Heart left ventricle (tissue), 16 donors: ENCODE measurements at places on chromosomes 16 and 17. TPM values are rescaled to one million over a fixed set of nuclear protein-coding genes. Genes with fewer than 3 reads are reported as not detected.
A peak's percentile ranks its signal among the peaks of the same experiment; 100 is the strongest.

PIMREG gene
- not detected for total RNA-seq

GRCh38 chr16:89922477-89922883 is 662 bp upstream of the TUBB3 start:
- DNase-seq: peak; percentile 92
- peaks cover 28% of the 10 kb centered on the region for H3K4me1 ChIP-seq
- peak overlapping the region; percentile 58 for H3K4me3 ChIP-seq
- H3K27ac ChIP-seq: peak overlapping the region; percentile 87
- H3K36me3 ChIP-seq: no peaks in the 10 kb centered on the region

DNA sequence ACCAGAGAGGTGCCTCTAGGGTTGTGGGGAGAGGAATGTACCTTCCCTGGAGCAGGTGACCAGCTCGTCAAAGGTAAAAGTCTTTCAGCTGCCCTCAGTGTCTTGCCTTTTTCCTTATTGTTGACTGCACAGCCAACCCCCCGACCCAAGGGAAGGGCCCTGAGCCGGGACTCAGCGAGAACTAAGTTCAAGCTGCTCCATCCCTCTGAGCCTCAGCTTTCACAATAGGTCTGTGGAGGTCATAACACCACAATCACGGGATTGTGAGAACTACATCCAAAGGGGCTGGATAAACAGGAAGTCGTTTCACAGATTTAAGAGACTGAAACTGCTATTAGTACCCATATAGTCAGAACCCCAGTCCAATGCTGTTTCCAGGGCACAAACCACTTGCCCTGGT is 2.6 kb upstream of the KRT36 start:
- no peak for DNase-seq
- H3K4me1 ChIP-seq: no peaks in the 10 kb centered on the region
- no peaks in the 10 kb centered on the region for H3K36me3 ChIP-seq
- no peak overlapping the region for H3K4me3 ChIP-seq
- no peaks in the 10 kb centered on the region for H3K27me3 ChIP-seq

GRCh38 chr17:33371377-33371776 is 78.3 kb upstream of the ASIC2 start:
- no peaks in the 10 kb centered on the region for H3K36me3 ChIP-seq
- H3K4me1 ChIP-seq: no peaks in the 10 kb centered on the region
- no peak overlapping the region for H3K27ac ChIP-seq

MT1A gene
- total RNA-seq: 2.2 TPM

GRCh38 chr17:76261421-76262215 is 3.5 kb upstream of the UBALD2 start:
- peaks cover 2% of the 10 kb centered on the region for H3K4me1 ChIP-seq
- no peak overlapping the region for H3K4me3 ChIP-seq
- peak overlapping the region; percentile 53 for H3K27ac ChIP-seq
- DNase-seq: no peak
- H3K36me3 ChIP-seq: no peaks in the 10 kb centered on the region
- no peaks in the 10 kb centered on the region for H3K27me3 ChIP-seq

DNA sequence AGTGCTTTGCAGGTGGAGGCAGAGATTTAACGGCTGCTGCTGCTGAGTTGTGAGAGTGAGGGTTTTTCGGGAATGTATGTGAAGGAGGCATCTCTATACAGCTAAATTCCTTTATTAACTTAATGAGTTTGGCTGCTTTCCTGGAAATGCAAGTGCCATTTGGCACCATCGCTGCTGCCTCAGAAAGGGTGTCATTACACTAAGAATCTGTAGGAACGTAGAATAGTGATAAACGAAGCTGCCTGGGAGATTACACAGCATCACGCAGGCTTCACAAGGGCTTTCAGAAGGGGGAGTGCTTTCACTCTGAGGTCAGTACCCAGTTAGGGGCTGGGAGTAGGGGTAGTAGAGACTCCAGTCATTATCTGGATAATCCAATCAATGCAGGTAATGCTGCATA is 14.1 kb upstream of the NLRP1 start:
- H3K4me1 ChIP-seq: no peaks in the 10 kb centered on the region
- H3K27me3 ChIP-seq: peaks cover 6% of the 10 kb centered on the region
- no peak for DNase-seq
- H3K36me3 ChIP-seq: no peaks in the 10 kb centered on the region
- H3K27ac ChIP-seq: no peak overlapping the region
- no peak overlapping the region for H3K4me3 ChIP-seq

DNA sequence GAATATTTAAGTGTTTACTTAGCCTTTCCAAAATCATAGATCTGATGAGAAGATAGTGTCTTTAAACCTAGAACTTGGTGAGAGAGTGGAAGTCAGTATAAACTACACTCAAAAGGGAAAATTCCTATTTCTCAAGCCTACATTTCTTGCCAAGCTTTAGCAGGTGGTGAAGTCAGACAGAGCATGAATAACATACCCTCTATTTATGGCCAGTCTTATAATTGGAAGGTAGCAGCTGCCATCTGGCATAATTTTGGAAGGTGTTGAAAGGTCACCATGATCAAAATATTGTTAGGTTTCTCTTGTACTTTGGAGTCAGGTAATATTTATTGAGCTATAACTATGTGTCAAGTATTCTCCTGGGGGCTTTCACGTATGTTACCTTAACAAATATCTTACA is 729.3 kb upstream of the KIF2B start:
- no peak overlapping the region for H3K27ac ChIP-seq
- H3K4me3 ChIP-seq: no peak overlapping the region
- no peak for DNase-seq
- H3K27me3 ChIP-seq: no peaks in the 10 kb centered on the region

SDR42E2 gene
- total RNA-seq: not detected

DNA sequence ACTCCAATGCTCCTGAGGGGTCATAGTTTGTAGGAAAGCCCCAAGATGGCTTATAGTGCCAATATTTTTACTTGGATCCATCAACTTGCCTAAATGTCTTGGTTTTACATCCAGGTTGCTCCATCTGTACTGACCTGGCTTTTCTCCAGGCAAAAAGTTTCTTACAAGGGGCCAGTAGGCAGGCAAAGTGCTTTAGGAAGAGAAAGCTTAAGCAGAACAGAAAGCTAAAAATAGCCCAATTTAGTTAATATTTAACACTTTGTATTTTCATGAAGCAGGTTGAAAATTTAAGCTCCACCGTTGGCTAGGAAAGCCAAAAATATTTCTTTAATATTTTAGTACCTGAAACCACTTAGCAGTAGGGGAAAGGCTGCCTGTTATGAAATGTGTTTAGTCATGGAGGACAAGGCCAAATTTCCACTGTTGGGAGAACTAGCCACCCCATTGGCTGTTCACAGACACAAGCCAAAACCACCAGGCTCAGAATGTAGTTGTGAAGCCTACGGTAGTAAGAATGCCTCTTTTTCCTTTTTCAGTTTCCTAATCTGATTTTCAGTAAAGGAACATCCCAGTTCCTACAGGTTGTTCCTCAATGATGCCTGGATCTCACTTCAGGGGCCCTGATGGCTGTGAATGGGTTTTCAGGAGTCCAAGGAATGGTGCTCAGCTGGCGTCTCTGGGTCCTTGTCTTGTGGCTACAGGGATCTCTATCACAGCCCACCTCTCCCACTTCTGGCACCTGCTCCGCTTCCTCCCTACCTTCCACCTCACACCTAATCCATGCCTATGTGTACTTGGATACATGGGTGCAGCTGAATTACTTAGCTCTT is 324.8 kb downstream of the PMP22 start:
- H3K27ac ChIP-seq: no peak overlapping the region
- no peaks in the 10 kb centered on the region for H3K36me3 ChIP-seq
- no peaks in the 10 kb centered on the region for H3K27me3 ChIP-seq
- DNase-seq: no peak

DNA sequence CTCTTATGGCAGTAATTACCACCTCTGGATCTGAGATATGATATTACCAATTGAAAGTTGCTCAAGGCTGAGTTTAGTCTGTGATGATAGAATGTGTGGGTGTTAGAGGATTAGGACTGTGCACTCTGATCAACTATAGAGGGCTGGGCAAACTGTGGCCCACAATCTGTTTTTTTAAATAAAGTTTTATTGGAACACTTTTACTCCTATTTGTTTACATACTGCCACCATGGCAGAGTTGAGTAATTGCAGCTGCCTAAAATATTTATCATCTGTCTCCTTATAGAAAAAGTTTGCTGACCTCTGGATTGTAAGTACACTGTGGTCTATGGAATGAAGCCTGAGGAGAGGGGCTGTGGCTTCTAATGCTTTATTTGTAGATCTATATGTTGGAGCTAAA is 71.5 kb upstream of the N4BP1 start:
- no peak for DNase-seq
- no peak overlapping the region for H3K4me3 ChIP-seq
- no peaks in the 10 kb centered on the region for H3K36me3 ChIP-seq
- peaks cover 5% of the 10 kb centered on the region for H3K27me3 ChIP-seq

GRCh38 chr17:59165933-59166342 is 10.4 kb downstream of the PRR11 start:
- DNase-seq: no peak
- H3K4me3 ChIP-seq: no peak overlapping the region
- no peaks in the 10 kb centered on the region for H3K36me3 ChIP-seq
- no peaks in the 10 kb centered on the region for H3K27me3 ChIP-seq

GNAO1 gene
- total RNA-seq: 12.0 TPM

DNA sequence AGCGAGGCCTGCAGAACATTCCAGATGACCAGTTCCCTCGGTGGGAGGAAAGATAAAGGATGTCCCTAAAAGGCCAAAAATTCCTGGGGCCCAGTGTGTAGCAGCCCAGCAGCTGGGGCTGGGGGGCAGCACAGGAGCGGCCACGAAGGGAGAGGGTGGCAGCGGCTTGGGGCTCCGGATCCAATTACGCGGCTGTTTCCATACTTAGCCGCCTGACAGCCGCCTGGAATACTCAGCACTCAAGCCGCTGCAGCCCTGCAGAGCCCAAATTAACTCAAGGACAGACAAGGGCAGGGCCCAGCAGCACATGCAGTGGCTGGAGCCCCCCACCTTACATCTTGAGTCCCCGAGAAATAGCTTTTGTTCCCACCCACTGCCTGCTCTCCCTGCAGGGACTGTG is 1.3 kb downstream of the SRL start:
- peaks cover 4% of the 10 kb centered on the region for H3K4me1 ChIP-seq
- peak overlapping the region; percentile 55 for H3K4me3 ChIP-seq
- peak overlapping the region; percentile 94 for H3K27ac ChIP-seq
- peak; percentile 68 for DNase-seq
- no peaks in the 10 kb centered on the region for H3K36me3 ChIP-seq

GRCh38 chr17:48752399-48753288 is 24.1 kb upstream of the HOXB13 start:
- H3K4me3 ChIP-seq: no peak overlapping the region
- H3K27ac ChIP-seq: no peak overlapping the region
- no peaks in the 10 kb centered on the region for H3K36me3 ChIP-seq
- H3K4me1 ChIP-seq: no peaks in the 10 kb centered on the region
- DNase-seq: no peak
- H3K27me3 ChIP-seq: peaks cover 98% of the 10 kb centered on the region

DNA sequence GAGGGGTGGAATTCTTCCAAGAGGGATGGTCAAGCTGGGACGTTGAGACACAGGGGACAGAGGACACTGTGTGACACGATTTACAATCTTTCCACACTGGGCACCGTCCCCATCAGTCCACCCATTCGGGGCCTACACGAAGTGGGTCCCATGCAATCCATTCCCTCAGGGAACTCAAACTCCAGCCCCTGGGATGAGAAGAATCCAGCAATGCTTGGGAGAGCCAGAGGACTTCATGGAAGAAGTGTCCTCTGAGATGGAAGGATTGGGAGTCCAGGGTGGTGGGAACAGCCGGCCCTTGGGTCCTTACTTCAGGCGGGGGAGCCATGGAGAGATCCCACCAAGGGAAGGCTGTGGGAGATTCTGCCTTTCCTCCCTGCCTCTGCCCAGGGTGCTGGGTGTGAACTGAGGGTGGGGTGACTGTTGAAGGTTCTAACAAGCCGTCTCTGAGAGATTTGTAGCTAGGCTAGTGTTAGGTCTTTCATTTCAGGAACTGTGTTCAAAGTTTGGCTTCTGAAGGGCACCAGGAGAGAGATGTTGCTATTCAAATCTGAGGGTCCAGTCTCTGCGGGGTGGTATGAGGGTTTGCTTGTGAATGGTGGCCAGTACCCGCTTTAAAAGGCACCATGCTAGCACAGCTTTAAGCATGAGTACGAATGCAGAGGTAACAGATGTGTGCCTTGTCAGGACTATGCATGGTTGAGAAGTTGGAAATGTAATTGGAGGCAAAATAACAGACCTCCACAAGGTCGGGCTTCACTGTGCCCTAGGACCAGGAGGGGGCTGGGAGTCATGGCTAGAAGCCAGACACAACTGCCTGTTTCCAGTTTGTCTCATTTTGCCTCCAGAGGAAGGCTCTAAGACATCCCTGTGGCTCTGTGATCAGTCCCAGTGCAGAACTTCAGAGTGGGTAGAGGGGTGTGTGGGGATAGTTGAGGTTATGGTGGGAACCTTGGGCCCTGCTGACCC is 1.9 kb downstream of the ATP1B2 start:
- no peak overlapping the region for H3K4me3 ChIP-seq
- peaks cover 15% of the 10 kb centered on the region for H3K27me3 ChIP-seq
- no peaks in the 10 kb centered on the region for H3K36me3 ChIP-seq
- H3K4me1 ChIP-seq: peaks cover 35% of the 10 kb centered on the region
- DNase-seq: no peak
- H3K27ac ChIP-seq: peak overlapping the region; percentile 11

DNA sequence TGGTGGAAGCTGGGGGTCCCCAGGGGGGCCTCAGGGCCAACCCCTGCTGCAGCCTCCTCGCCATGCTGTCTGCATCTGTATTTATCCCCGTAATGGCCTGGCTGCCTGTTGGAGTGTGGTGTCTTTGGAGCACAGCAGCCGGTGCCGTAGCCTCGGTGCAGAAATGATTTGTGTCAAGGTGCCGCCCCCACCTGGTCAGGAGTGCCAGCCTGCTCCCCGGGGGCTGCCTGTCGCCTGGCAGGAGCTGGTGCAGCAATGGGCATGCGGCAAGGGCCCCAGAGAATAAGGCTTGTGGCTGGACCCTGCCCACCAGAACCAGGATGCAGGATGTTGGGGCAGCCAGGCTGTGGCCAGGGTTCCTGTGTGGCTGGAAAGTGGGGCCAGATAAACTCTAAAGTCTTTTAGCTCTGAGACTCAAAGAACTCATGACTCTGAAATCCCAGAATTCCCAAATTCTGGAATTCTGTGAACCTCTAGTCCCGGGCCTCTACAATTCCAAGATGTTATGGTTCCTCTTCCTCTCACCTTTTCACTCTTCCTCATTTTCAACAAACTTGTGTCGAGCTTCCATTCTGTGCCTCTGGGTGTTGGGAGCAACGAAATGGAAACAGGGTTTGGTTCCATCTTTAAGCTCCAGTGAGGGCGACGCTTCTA is 5.9 kb downstream of the CPNE2 start:
- no peak for DNase-seq
- no peaks in the 10 kb centered on the region for H3K36me3 ChIP-seq
- no peak overlapping the region for H3K4me3 ChIP-seq
- peaks cover 30% of the 10 kb centered on the region for H3K4me1 ChIP-seq

DNA sequence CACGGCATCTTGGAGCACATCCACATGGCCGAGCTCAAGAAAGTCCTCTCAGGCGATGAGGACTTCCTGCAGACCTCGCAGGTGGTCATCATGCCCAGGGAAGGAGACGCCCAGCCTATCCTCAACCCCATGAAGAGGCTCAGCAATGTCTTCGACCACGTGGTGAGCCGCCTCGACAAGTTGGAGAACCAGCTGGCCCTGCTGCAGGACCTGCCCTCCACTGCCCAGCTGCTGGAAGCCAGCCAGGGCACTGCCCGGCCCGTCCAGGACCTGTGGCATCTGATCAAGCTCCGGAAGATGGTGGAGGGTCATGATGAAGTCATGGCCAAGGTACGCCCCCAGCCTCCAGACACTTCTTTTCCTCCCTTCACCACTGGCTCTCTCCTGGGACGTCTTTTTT is 440 bp downstream of the C16orf96 start:
- no peaks in the 10 kb centered on the region for H3K36me3 ChIP-seq
- H3K27ac ChIP-seq: no peak overlapping the region
- DNase-seq: no peak
- no peaks in the 10 kb centered on the region for H3K27me3 ChIP-seq

CD79B gene
- total RNA-seq: 3.4 TPM
